ENCODE measurements at places on chromosomes 11 and 22. TPM values are rescaled to one million over a fixed set of nuclear protein-coding genes. Genes with fewer than 3 reads are reported as not detected.

- DNase-seq, result no peak
Measured at GRCh38 chr11:12719221-12719620, 45.0 kb downstream of the TEAD1 start.

DNA sequence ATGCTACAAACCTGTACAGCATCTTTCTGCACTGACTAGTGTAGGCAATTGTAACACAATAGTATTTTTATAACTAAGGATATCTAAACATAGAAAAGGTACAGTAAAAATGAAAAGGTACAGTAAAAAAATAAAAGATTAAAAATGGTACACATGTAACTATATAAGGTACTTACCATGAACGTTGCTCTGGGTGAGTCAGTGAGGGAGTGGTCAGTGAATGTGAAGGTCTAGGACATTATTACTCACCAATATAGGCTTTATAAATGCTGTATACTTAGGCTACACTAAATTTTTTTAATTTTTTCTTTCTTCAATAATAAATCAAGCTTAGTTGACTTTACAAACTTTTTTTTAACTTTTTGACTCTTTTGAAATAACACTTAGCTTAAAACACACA, 59.9 kb downstream of the EIF3M start:
- DNase-seq, result no peak

DNA sequence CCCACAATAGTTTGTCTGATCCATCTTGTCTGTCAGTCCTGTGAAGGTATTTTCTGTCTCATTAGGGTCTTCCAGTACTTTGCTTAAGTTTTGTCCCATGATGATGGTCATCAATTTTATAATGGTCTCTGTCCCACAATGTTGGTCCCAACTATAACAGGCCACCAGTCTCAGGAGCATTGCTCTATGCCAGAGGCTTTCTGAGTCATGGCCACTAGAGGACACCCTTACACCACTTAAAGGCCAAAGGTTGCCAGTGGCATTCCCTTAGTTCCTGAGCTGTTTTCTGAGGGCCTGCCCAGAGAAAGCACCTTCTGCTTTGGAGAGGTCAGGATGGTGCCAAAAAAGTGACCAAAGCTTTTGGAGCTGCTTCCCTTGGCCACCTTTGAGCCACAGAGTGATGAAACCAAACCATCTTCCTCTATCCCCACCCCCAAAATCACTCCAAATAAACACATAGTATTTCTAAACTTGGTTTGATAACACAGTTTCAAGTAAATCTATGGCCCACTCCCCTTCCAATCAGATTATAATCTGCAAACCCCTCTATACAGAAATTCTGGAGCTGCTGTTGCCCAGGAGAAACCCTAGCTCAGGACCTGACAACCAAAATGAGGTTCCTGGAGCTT, 19.3 kb downstream of the EIF3F start:
- DNase-seq, result peak; percentile 84

Gene PKDREJ
- not detected for total RNA-seq

GRCh38 chr11:14622223-14622954, 21.2 kb upstream of the PDE3B start:
- DNase-seq, result no peak

- no peak for DNase-seq
Measured at GRCh38 chr11:118881228-118881627, 2.5 kb upstream of the CXCR5 start.

Measured in SJCRH30 (cell line).